ENCODE measurements at places on chromosomes 7 and 10.
A peak's percentile ranks its signal among the peaks of the same experiment; 100 is the strongest.

- no peak for DNase-seq
Observed at GRCh38 chr7:38846280-38846679, 62.7 kb downstream of the VPS41 start.

DNA sequence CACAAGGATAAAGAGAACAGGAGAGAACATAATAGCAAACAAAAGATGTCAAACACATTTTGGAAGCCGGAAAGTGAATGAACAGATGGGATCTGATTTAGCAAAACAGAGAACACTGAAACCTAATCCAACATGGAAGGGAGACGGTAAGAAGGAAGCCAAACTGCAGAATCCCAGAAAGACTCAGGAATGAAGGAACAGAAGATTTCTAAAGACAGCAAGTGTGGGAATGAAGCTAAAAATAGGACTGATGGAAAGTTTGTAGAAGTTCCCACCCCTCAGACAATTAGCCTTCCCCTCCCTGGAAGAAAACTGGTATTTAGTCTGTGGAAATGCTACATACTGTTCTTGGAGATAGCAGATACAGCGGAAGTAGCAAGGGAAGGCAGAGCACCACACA, 40.8 kb downstream of the SLC16A12 start:
- DNase-seq: no peak

DNA sequence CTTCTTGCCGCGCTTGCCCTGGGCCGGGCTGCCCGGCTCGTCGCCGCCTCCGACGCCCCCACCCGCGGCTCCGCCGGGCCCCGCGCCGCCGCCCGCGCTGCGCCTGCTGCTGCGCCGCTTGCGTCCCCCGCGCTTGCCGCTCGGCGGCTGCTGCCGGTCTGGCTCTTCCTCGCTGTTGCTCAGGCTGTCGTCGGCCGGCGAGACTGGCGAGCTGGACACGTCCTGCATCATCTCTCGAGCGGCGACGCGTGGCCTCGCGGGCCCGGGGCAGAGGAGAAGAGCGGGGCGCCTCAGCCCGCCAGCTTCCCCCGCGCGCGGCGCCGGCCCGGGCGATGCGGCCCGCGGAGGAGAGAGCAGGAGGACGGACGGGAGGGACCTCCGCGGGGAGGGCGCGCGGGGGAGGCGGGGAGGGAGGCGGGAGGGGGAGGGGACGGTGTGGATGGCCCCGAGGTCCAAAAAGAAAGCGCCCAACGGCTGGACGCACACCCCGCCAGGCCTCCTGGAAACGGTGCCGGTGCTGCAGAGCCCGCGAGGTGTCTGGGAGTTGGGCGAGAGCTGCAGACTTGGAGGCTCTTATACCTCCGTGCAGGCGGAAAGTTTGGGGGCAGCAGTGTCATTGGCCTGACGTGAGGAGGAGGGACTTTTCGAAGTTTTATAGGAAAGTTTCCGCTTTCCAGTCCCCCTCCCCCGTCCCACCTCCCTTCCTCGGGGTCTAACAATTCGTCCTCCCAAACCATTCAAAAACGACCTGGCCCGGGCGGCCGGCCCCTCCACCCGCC, at the start of gene TWIST1:
Gene TWIST1, minus strand, starts transcription at position 546 of the 779 bp plus-strand sequence. Its CDS starts 315 bp downstream, at position 231.
- peak; percentile 8 for DNase-seq

- DNase-seq: no peak
Observed at GRCh38 chr7:53744403-53744760, 708.9 kb downstream of the POM121L12 start.

GRCh38 chr10:32516567-32517495, 70.9 kb downstream of the CCDC7 start:
- no peak for DNase-seq
